Right ventricle myocardium superior (tissue), 1 donor: ENCODE measurements at places on chromosomes 16 and 17.

DNA sequence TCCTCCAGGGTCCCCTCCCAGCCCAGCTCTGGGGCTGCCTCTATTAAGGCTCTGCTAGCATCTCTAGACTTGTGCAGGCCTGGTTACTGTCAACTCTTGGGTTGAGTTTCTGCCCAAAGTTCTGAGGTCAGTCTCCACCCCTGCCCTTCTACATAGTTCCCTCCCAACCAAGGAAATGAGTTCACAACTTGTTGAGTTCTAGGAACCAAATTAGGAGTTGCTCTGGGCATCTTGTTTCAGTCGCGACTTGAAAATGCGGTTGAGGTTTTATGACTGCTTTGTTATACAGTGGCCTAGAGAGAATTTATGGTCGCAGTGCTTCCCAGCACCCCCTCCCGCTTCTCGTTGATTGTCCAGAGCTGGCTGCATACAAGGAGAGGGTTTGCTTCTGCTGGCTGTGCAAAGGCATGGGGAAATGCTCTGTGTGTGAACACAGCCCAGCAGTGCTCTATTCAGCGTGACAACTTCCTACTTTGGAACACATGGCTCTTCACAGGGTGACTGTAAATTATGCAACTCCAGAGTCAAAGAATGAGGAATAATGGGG, 20.2 kb downstream of the GNAO1 start:
- no peak for DNase-seq

DNA sequence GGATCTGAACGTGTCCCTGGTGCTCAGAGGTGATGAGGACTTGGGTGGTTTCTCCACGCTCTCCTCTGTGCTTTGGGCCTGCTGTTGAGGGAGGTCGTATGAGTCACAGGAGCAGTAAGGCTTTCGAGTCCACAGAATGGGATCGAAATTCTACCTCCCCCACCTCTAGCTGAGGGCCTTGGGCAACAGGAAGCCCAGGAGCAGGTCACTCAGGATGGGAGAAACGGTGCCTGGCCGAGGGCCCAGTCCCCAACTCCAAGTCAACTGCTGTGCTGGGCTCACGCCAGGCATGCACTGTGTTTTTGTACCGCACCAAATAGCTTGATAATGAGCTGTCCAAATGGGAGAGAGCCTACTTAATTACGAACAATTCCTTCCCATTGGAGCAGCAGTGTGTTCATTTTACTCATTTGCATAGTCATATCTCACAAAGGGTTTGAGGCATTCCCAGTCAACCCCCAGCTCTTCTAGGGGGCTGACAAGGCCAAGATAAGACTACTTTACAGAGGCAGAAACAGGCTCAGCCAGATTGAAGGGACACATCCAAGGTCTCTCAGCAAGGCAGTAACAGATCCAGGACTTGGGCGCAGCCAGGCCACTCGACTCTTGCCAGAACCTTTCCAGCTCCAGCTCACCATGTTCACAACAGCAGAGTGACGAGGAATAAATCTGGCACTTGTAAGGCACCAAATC, 53.6 kb downstream of the WNT3 start:
- peak; percentile 84 for DNase-seq

DNA sequence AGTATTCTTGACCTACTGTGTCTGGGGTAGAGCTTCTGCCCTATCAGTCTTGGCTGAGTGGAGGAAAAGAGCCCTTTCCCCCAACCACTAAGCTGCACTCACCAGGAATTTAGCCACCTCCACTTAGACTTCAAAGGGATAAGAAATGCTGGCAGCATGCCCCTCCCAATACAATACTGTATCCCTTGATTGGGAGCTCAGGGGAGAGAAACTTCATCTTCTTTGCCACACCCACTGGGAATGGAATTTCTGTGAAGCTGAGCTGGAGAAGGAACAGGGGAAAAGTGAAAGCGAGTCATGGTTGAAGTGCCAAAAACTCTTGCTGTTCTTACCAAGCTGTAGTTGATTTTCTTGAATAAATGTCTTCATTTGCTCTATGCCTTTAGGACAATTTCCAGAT, 68.8 kb downstream of the CEP112 start:
- DNase-seq, result no peak

DNA sequence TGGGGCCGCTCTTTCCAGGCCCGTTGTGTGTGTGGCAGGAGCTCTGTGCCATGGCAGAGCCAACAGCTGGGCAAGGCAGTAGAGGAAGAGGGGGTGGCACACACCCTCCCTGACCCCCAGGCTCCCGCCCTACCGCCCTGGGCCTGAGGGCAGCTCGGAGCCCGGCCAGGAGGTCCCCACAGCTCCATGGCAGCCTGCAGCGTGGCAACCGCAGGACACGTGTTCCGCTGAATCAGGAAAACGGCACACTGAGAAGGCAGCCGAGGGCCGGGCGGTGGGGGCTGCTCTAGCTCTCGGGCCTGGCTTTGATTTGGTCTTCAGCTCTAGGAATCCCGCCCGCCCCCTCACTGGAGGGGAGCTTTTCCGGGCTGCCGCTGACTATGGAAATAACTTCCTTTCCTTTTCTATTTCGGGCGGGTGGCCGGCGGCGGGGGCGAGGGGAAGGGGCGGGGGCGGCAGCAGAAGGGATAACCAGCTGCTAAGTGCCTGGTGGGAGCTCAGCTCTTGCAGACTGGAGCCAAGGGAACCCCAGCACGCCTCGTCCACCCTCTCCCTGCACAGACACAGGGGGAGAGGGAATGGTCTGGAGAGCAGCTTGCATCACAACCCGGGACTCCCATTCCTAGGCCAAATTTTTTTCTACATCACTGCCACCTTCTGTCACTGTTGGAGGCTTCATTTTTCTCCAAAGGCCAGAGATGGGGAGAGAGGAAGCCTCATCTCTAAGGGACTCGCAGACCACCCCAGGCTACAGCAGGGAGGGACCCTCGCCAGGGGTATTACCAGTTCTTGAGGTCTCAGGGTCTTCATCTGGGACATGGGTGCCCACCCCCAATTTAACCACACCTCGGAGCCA, 24.8 kb upstream of the MRPS23 start:
- peak; percentile 88 for DNase-seq

DNA sequence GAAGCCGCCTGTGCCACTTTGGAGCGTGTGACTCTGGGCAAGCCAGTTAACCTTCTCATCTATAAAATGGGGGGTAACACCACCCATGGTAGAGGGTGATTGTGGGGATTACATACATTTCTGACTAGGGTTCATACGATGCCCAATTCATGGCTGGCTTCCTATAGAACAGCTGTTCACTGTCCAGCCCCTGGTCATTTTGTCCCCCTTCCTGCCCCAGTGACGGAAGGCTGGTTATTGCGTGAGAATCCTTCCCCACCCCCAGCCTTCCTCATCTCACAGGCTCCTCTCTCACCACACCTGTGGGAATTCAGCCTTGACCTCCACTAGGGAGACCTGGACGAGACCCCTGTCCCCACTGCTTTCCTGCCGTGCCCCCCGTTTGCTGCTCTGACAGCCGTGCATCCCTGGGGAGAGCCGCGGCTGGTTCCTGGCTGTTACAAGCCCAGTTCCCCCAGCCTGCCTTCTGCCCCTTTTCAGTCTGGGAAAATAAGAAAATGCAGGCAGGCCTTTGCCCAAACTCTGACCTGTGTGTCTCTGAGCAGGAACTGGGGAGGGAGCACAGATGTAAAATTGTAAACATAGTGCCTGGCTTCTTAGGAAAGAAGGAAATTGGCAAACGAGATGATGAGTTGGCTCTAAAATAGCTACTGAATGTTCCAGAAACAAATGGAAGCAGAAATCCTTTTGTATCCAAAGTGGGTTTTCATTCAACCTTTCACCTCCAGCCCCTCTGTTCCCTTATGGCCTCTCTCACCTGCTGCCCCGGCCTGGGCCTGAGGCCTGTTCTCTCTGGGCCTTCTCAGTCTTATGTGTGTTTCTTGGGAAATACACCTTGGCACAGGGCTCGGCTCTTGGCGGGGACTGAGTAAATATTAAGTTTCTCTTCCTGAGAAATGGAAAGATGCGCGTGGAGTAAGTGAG, 67.3 kb downstream of the OR1D5 start:
- DNase-seq, result no peak

- DNase-seq, result peak; percentile 90
Observed at GRCh38 chr16:70685938-70686375, at the start of gene MTSS2. Gene MTSS2, minus strand, starts transcription at chr16:70686053. Its CDS starts 262 bp downstream, at chr16:70685791.

DNA sequence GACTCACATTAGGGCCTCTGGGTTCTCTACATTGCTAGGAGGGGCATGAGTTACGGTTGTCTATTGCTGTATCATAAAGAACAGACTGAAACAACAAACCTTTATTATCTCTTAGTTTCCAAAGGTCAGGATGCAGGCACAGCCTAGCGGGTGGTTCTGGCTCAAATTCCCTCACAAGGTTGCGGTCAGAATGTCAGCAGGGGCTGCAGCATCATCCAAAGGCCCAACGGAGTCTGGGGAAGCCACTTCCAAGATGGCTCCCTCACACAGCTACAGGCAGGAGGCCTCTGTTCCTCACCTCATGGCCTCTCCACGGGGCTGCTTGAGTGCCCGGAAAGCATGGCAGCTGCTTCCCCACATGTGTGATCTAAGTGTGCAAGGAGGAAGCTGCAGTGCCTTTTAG, 29.6 kb upstream of the ZFPM1 start:
- DNase-seq, result no peak

GRCh38 chr17:45307290-45308015, 9.4 kb downstream of the MAP3K14 start:
- DNase-seq, result peak; percentile 68

GRCh38 chr17:68356949-68357455, 65.7 kb downstream of the ARSG start:
- DNase-seq, result no peak

- no peak for DNase-seq
Observed at GRCh38 chr16:55499951-55500529, 8.8 kb upstream of the LPCAT2 start.
